ENCODE measurements at places on chromosomes 5 and 9.

- no peak for DNase-seq
Observed at GRCh38 chr5:75678155-75678554, 39.1 kb downstream of the POC5 start.

DNA sequence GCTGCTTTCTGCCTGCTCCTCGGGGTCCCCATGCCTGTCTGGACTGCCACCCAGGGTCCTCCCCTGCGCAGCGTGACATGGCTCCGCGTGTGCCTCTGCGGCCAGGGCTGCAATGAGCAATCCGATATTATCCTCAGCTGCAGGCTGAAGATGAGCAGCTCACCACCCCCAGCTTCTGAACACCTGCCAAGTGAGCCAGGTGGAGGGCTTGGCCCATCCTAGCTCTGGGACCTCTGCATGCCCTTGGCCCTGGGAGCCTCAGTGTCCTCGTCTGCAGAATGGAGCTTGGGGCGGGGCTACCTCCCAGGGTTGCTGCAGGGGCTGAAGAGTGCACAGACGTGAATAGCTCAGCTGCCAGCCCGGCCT, 4.1 kb upstream of the MYMK start:
- DNase-seq: no peak

DNA sequence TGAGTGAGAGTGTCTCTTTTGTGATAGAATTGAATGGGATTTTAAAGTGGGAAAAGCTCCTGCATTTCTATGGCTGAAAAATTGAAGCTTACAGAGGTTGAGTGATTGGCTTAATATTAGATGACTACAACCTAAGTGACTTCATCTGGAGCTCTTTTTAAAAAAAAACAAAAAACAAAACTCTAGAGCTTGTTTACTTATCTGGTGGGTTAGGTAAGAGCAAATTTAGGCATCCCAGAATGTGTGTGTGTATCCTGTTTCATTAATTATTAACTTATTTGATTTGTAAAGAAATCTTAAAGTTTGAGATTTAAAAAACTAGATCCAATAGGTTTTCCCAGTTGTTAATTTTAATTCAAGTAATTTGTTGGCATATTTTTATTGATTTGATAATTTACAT, 60.1 kb downstream of the SCAMP1 start:
- DNase-seq: no peak

GRCh38 chr5:88680253-88681132, 202.5 kb downstream of the MEF2C start:
- peak; percentile 50 for DNase-seq

GRCh38 chr5:145941096-145941447, 4.7 kb downstream of the SH3RF2 start:
- no peak for DNase-seq

DNA sequence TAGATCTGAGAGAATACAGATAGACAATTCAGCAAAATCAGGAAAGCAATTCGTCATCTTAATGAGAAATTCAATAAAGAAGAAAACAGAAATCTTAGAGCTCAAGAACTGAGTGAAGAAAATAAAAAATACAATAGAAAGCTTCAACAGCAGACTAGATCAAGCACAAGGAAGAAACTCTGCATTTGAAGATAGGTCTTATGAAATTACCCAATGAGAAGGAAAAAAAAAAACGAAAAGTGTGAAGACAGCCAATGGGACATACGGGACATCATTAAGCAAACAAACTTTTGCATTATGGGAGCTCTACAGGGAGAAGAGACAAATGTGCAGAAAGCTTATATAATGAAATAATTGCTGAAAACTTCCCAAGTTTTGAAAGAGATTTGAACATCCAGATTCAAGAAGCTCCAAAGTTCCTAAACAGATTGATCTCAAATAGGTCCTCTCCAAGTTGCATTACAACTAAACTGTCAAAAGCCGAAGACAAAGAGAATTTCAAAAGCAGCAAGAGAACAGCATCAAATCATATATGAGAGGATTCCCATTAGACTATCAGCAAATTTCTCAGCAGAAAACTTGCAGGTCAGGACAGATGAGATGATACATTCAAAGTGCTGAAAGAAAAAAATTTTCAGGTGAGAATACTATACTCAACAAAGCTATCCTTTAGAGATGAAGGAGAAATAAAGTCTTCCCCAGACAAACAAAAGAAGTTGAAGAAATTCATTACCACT, 10.8 kb upstream of the RLN2 start:
- no peak for DNase-seq

GRCh38 chr5:90529939-90530677, 724 bp upstream of the LYSMD3 start:
- peak; percentile 85 for DNase-seq

DNA sequence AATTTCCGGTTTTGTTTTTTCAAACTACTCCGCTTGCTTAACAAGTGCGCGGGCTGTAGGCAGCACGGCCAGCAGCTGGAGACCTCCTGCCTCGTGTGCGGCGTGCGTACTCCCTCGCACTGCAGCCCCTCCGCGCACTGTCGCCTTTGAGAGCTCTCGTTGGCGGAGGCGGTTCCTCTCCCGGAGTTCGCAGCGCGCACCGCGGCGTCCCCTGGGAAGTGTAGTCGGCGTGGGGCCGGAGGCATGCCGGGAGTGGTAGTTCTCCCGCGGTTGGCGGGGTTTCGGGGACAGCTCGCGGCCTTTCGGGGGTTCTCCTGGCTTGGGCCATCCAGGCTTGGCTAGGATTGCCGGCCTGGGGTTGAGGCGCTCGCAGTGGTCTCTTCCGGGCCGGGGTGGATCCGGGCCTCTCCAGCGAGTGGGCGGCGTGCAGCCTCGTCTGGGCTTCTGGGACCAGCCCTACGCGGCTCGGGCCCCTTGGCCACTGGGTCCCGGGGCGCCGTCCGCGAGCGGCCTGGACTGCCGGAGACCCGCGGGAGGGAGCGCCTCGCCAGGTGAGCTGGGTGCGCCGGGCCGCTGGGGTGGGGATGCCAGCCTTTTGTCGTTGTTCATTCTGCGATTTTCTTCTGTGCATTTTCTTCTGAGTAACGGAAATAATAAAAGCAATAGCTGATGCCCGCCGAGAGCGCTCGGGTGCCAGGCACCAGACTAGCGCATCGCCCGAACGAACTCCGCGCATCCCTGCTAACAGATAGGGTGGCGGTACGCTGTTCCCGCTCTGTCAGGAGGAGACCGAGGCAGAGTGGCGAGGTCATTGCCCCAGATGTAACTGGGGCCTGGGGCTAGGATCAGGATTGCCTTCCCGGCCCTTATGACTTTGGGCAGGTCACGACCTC, at the start of gene ZNF354C:
ZNF354C (plus strand) TSS at position 258 of the 893 bp plus-strand sequence. CDS start 1,696 bp downstream, outside the sequence.
- peak; percentile 90 for DNase-seq

DNA sequence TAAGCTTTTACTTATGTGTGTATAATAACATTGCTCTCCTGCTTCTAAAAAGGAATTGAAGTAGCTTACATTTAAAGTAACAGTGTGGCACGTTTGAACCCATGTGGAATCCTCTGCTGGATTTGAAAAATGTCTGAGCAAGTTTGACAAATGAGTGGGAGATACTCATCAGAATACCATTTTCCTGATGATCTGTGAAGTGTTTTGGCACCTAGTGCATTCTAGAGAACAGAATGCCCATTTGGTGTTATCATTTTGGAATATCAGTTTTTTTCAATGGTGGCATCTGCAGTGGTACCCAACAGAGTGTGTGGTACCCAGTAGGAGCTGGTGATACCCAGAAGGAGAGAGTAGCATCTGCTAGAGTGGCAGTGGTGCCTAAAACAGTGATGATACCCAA, 471.1 kb downstream of the PLK2 start:
- no peak for DNase-seq

DNA sequence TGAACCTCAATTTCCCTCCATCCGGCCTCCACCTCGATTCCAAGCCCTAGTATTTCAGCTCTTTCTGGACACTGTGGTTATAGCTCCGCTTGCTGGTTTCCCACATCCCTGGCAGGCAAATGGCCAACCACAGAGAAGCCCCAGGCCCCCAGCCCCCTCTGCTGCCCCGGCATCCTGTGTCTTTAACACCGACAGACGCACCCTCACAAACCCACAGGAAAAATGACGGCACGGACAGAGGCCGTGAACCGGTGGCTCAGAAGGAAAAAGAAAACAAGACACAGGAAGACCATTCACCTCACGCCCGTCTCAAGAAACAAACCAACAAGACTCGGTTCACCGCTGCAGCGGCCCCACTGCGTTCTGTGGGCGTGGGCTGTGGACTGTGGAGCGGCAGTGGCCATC, 1.5 kb upstream of the CLIC3 start:
- DNase-seq: no peak

DNA sequence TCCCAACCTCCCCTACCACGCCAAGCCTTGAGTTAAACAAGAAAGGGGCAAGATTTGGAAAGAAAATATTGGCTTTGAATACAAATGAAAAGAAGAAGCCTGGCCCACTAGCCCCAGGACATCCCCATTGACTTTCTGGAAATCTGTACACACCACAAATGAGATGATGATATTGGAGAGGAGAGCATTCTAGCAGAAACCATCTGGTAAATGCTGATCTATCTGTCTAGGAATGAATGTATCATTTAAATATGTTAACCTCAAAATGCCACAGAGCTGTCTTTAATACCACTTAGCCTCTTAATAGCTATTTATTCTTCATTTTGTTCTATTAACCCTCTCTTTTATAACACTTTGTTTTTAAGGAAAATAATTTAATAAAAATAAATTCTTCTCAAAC, 270.2 kb upstream of the PDE4D start:
- no peak for DNase-seq

DNA sequence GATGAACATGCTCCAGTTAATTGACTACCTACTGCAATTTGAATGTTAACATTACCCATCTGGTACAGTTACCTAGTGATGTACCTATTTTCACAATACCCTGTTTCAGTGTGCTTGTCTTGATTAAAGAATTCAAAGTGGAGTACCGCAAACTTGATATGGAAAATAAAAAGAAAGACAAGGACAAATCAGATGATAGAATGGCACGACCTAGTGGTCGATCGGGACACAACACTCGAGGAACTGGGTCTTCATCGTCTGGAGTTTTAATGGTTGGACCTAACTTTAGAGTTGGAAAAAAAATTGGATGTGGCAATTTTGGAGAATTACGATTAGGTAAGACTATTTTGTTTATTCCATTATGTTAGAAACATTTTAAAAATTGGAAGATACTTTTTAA, 33.5 kb downstream of the CSNK1G3 start:
- peak; percentile 4 for DNase-seq

DNA sequence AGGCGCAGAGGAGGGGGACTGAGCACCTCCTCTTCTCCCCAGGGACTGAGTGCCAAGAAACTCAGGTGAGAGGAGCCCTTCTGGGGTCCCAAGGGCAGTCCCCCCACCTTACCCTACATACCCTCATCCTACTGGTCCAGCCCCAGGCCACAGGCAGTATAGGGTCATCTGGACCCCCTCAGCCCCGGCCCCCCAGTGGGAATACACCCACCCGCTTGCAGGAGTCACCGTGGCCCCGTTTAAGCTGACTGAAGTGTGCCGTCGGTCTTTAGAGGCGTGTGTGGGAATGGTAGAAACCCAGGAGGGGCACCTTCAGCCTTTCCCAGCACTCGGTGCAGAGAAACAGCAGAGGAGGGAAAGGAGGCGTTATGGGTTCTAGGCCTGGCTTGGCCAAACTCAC, 30.8 kb downstream of the COL15A1 start:
- DNase-seq: no peak

- DNase-seq: no peak
Observed at GRCh38 chr5:39264528-39264927, 45.2 kb upstream of the FYB1 start.

DNA sequence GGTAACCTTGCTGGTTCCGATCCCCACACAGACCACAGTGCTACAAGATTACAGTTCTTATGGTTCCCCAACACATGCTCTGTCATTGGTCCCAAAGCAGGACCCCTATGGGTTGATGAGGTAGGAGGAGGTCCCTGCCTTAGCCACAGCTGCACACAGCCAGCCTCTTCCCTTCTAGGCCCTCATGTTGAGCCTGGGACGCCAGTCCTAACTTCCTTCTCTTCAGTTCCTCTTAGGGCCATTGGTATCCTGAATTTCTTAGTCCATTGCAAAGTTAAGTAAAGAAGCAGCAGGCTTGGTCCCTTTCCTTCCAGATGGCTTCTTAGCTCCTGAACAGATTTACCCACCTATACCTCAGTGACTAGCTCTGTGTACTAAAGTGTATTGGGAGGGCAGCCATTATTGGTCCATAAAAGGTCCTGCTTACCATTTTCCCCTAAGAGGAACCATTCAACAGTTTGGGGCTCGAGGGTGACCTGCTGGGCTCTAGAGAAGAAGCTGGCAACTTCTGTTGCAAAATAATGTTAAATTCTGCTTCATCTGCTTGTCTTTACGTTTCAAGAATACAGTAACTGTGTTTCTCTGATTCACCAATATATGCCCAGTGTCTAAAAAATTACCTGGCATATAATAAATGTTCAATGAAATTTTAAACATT, 50.2 kb downstream of the PDCD1LG2 start:
- DNase-seq: no peak

DNA sequence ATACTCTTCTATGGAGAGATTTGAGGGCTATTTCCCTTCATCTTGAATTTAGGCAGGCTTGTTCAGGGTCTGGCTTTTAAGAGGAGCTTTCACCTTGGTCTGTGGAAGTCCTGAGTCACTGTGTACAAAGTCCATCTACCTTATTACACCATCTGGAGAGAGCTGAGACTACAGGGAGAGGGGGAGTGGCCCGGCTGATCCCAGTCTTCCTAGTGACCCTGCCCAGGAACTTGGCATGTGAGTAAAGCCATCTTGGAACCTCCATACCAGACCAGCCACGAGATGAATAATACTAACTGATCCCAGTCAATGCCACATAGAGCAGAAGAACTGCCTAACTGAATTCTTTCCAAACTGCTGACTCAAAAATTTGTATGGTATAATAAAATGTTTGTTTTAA, 8.4 kb upstream of the IL6ST start:
- DNase-seq: peak; percentile 54

- no peak for DNase-seq
Observed at GRCh38 chr9:91146391-91147019, 215.2 kb downstream of the AUH start.

DNA sequence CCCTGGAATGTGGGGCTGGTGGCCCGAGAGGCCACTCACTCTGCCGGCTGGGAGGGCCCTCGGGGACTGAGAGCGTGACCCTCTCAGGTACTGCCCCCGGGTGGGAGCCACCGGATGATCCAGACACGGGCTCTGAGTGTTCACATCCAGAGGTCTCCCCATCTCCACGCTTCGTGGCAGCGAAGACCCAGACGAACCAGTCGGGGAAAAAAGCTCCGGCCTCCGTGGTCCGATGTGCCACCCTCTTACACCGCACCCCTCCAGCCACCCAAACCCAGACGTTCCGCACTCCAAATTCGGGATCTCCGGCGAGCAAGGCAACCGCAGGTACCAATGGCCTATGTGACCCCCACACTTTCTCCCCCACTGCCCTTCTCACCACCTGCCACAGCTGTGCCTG, 49.5 kb downstream of the AMBP start:
- DNase-seq: no peak

- DNase-seq: peak; percentile 76
Observed at GRCh38 chr5:131679911-131680310, 44.9 kb upstream of the RAPGEF6 start.
